ENCODE measurements at places on chromosomes 2 and 18.

DNA sequence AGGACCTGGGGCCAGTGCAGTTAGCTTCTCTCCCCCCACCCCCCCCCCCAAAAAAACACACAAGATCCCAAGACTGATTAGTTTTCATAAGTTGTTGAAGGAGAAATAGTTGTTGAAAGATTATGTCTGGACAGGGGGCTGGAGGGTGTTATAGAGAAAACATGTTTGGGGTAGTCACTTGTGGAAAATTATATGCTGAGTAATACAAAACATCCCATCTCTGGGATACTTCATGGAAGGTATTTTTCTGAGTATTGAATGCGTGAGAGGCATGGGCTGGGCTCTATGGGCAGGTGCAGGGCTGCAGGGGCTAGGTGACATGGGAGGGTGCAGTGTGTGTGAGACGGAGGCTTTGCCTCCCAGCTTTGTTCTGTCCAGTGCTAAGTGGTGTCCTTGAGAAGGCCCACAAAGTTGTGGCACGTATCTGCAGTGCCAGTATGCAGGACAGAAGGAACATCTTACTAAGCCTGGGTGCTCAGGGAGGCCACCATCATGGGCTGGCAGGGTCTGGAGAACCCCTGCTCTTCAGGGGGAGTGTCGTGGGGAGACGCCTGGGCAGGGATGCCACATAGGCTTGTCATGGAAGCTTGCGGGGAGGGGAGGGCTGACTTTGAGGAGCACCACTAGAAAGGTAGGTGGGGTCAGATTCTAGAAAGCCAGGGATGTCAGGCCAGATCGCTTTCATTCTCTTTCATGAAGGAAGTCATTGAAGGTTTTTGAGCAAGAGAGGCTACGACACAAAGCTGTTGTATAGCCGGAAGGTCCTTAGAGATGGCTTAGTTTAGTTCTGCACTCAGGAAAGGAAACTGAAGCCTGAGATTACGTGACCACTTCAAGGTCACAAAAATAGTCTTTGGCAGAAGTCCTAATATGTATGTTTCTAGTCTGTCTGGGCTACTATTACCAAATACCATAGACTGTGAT lies 232.0 kb downstream of the LDLRAD4 start:
- DNase-seq = no peak

DNA sequence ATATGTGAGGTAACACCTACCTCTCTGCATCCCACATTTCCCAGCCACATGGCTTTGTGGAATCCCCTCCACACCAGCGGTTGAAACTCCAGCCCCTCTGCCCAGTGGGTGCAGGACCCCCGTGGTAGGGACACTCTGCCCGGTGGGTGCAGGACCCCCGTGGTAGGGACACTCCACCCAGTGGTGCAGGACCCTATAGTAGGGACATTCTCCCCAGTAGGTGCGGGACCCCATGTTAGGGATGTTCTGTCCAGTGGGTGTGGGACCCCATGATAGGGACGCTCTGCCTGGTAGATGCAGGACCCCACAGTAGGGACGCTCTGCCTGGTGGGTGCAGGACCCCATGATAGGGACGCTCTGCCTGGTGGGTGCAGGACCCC lies 11.5 kb downstream of the COPS9 start:
- DNase-seq = no peak

- DNase-seq = no peak
These were observed 17.4 kb upstream of the ACKR3 start for GRCh38 chr2:236552212-236552542.

- no peak for DNase-seq
These were observed 24.2 kb downstream of the TNS1 start for GRCh38 chr2:217978536-217979150.

- no peak for DNase-seq
These were observed 144.2 kb upstream of the PARD3B start for GRCh38 chr2:204401114-204401513.

DNA sequence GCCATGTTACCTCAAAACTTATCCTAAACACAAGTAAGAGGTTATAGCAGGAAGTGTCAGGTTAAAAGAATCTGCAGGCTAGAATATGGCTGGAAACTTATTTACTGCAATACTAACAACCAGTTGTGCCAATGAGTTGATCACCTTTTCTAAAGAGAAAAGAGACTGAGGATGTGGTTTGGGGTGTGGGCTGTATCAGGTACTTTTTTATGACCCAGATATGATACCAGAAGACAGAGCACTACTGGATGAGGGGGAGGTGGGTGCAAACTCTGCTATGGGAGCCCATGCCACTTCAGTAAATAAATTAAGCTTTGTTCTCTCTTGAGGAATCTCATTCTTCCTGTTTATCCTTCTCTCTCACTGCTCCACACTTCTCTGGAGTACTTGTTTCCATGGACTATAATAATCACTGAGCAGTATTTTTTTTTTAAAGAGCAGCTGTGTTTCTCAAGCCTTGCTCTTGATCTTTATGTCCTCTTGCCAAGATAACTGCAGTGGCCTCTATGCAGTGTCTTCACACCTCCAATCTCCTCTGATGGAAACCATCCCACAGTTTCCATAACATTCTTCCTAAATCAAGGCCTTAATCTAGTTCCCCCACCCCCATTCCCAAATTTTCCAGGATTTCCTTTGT lies 51.2 kb upstream of the NOSTRIN start:
- DNase-seq = no peak

GRCh38 chr2:208304695-208305094 lies 38.6 kb downstream of the PIKFYVE start:
- DNase-seq = no peak

GRCh38 chr2:220662431-220662830 lies 909.7 kb downstream of the EPHA4 start:
- no peak for DNase-seq

GRCh38 chr2:86029873-86030272 lies 75.8 kb downstream of the POLR1A start:
- no peak for DNase-seq

- no peak for DNase-seq
These were observed 19.7 kb upstream of the SANBR start for GRCh38 chr2:61045999-61046398.

GRCh38 chr2:117980783-117981676 lies 32.8 kb downstream of the CCDC93 start:
- DNase-seq = no peak

GRCh38 chr2:100884145-100884621 lies 64.2 kb downstream of the NPAS2 start:
- DNase-seq = no peak

- DNase-seq = no peak
These were observed 36.6 kb upstream of the VIT start for GRCh38 chr2:36659872-36660312.

GRCh38 chr2:148981324-148981723 lies 57.2 kb upstream of the LYPD6B start:
- DNase-seq = no peak

DNA sequence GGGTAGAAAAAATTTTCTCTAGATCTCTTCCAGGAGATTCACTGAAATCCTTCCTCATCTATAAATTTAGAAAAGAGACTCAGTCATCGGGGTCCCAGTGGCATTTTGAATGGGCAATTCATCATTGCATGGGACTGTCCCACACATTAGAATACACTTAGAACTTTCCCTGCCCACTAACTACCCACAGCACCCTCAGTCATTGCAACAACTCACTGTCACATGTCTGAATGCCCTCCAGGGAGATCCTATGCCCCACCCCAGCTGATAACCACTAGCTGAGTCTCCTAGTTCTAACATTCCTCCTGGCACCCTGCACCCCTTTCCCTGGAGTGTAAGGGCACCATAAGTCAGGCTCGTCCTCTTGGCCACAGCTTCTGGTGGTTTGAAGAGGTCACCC lies 89.6 kb downstream of the INSIG2 start:
- no peak for DNase-seq

- no peak for DNase-seq
These were observed 309.5 kb upstream of the HS6ST1 start for GRCh38 chr2:128628206-128628605.

DNA sequence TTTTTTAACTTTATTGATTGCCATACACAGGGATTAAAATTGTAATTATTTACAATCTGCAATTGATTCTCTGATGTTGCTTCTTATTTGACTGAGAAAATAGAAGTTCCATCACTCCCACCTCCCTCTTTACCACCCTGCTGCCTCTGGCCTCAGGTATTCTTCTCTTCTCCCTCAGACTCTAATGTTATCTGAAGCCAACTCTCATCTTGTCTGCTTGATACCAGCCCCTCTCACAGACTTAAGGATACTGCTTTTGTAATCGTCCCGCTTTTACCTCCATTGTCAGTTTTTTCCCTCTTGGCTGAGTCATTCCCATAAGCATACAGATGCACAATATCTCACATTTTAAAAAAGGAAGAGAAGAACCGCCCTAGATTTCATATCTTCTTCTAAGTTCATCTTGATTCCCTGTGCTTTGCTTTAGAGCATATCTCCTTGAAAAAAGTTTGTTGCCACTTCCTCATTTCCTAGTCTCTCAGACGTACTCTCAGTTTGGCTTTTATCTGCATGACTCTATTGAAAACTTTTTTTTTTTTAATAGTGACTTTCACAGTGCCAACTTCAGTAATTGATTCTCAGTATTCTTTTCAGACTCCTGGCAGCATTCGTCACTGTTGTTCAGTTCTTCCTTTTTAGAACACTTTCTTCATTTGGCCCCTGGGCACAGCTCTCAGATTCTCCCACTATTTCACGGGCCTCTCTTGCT lies 31.1 kb downstream of the SPAG16 start:
- DNase-seq = no peak

DNA sequence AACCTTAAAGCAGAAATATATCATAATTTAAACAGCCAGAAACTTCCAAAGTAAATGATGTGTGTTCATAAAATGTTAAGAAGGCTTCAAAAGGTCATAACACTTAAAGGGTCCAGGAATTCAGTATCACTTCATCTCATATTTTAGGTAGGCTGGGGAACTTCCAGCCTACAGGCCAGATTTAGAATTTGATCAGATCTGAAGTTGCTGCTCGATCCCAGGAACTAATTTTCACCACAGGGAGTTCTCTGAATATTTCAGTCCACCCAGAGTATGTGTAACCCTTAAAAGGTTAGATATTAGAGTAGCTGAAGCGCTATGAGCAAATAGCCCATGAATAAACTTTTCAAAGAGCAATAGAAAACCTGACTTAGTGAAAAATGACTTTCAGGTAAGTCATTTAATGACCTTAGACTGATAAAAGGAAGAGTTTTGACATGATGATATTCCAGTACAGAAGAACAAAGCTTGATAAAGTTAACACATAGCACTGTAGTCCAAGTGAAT lies 1.7 kb downstream of the WIPF1 start:
- DNase-seq = no peak

GRCh38 chr2:157170299-157170698 lies 87.2 kb upstream of the GALNT5 start:
- no peak for DNase-seq

- no peak for DNase-seq
These were observed 168.2 kb upstream of the LRP1B start for GRCh38 chr2:142299021-142299420.

GRCh38 chr2:225668606-225669266 lies 269.2 kb downstream of the NYAP2 start:
- DNase-seq = no peak

- DNase-seq = no peak
These were observed 146.5 kb downstream of the SNTG2 start for GRCh38 chr2:1097101-1097500.

DNA sequence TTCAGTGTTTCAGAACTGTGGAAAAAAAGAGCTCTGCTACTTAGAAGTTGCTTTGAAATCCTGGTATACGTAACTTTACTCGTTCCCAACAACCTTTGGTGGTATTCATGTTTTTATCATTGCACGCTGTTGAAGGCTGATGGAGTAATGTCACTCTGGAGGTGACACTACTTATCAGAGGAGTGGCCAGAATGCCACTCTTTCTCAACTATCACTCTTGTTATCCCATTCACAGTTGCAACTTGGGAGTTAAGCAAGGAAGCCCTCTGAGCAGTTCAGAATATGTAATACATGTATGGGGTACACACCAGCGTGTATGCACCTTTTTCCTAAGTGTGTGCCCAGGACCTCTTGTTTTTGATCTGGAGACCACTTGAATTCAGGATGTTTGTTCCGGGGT lies 53.6 kb downstream of the TANC1 start:
- no peak for DNase-seq

DNA sequence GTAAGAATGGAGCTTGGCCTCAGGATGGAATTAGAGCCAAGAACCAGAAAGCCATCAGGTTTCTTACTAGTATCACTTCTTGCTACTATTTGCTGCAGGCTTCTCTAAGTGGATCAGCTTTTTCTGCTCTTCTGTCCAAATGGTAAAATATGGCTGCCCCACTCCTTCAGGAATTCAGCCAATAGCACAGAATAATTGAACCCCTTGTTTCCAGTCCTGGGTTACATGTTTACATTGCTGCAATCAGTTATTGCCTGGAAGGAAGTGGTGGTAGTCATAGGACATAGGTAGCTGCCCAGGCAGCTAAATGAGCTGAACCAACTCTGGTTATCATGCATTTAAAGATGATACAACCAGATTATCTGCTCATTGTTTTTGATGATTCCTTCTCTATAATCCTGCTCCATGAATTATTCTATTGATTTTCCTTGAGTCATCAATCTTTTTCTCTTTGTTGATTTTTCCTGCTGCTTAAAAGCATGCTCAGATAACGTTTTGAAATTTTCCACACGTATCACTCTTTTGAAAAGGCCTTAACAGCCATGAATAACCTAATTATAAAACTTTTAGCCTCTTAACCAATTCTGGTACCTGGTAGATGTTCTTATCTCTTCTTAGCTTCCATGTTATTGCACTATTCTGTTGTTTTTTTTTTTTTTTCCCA lies 12.6 kb downstream of the AGPS start:
- DNase-seq = no peak

DNA sequence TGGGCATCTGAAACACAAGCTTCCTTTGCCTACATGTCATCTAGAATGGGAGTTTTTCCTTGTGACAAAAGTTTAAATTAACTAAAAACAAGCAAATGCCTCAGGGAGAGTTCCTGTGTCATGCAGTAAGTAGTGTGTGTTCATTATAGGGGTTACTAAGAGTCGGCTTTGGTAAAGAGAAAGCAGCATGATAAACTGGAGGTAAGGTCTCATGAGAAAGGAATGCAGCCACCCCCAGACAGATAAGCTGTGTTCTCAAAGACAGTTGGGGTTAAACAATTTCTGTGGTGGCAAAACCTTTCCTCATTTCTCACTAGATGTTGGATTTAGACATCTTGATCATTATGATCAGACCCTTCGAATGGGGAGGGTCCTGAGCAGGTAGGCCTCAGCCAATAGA lies 129.7 kb downstream of the MAP4K4 start:
- DNase-seq = no peak

GRCh38 chr2:190744041-190744440 lies 95.2 kb downstream of the NAB1 start:
- DNase-seq = no peak

GRCh38 chr2:48601349-48601748 lies 16.3 kb upstream of the GTF2A1L start:
- no peak for DNase-seq

- no peak for DNase-seq
These were observed 21.4 kb downstream of the MGAT5 start for GRCh38 chr2:134275058-134275862.

All from stimulated activated CD8-positive, alpha-beta memory T cell treated with anti-CD3 and anti-CD28 coated beads, Interleukin-7, amount 100 ng/mL, for 4 hours (primary cell).